Inflammatory macrophage (primary cell): ENCODE measurements at places on chromosomes 11 and 22.
A peak's percentile ranks its signal among the peaks of the same experiment; 100 is the strongest.

DNA sequence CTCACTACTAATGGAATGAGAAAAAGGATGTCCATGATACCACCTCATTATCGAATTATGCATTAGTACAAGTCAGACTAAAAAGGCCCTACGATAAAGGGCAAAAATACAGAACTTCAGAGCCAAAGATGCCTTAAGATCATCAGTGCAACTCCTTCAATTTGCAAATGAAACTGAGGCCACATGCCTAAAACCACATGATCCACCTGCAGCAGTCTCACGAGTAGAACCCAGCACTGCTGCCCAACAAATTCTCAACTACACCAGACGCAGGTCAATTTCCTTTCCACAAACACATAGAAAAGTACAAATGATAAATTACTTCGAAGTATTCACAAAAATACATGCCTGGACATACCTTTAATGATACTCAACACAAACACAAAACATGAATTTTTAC, 20.1 kb downstream of the KMT5B start:
- DNase-seq, result no peak

GRCh38 chr22:37383341-37383740, 43.9 kb downstream of the ELFN2 start:
- DNase-seq, result no peak

- DNase-seq, result no peak
These were observed 57.9 kb downstream of the LRRC74B start for GRCh38 chr22:21103633-21104032.

DNA sequence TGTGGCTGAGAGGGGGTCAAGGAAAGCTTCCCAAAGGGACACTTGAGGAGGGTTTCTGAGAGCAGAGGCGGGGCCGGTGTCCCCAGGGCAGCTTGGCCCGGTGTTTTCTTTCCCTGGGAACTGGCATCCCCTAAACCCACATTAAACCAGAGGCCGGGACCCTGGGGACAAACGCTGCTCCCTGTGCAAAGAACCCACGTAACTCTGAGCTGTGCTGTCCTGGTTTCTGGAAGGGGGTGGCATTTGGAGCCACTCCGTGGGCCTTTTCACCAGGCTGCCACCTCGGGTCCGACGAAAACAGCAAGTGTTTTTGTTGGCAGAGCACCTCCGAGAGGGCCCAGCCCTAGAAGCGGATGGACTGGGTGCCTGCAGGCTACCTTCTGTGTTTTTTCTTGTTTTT, 100.2 kb upstream of the ANO1 start:
- DNase-seq, result no peak

DNA sequence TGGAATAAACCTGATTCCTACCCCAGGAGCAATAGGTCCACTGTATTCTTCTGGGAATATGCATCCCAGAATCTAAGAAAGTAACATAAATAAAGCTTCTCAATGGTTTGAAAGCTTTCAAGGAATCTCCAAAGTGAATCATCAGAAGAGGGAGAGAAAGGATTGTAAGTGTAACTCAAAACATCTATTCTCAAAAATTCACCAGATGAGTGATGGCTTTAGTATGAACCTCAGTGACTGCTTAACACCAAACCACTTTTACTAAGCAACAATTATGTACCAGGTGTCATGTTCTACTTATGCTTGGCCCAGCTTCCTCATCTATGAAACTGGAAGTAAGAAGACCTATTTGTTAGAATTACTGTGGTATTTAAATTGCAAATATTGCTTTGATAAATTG, 7.4 kb downstream of the RAB38 start:
- no peak for DNase-seq

DNA sequence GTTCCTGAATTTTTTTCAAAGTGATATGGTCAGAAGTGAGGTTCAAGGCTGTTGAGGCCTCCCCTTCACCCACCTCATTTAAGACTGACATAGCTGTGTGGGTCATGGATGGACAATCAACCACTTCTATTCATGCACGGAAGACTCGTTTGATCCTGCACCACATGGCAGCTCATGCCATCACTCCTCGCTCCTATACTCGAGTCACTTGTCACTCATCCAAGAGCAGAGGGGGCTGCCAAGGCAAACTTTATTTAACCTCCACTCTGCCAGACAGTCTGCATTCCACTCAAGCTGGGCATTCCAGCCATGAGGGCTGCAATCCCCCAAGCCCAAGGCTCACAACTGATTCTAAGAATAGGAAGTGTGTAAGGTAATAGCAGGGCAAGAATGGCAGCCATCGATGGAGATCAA, 34.1 kb downstream of the SNX19 start:
- no peak for DNase-seq

DNA sequence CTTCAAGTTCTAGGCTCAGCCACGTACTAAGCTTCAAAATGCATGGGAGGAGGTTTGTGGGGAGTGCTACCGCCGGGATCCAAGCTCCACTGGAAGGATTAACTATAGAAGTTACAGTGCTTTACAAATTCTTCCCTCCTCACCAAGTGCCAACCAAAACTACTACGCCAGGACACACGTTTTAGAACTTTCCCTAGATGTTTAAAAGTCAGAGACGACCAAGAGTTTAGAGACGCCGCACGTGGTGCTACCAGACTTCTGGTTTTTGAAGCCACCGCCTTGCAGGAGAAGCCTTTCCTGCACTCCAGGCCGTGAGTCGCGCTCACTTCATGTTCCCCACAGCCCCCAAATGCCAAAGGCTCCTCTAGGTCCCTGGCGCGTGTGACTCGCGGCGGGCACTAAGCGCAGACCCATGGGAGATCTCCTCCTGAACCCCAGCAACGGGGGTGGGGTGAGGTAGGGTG, 734 bp downstream of the SNU13 start:
- peak; percentile 57 for DNase-seq

- DNase-seq, result no peak
These were observed 98.3 kb downstream of the ARHGAP42 start for GRCh38 chr11:100785148-100785983.

DNA sequence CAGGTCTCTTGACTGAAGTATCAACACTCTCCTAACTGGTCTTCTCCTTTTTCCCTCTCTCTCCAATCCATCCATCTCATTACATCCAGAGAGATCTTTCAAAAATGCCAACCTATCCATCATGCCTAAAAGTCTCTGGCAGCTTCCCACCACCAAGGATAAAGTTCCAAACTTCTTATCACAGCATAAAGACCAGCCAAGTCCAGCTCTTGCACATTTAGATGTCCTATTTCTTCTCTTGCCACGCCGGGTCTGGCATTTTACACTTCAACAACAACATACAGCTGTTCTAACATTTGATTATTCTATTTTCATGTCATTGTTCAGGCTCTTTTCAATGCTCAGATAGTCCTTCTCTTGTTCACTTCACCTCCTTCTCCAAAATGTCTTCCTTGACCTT, 70.6 kb downstream of the RELT start:
- no peak for DNase-seq

- no peak for DNase-seq
These were observed 51.7 kb downstream of the CHRDL2 start for GRCh38 chr11:74679513-74679865.

- DNase-seq, result peak; percentile 14
These were observed 121.3 kb downstream of the APOL5 start for GRCh38 chr22:35838855-35839576.

GRCh38 chr11:69039501-69039900, 9.2 kb upstream of the TPCN2 start:
- no peak for DNase-seq

- DNase-seq, result no peak
These were observed 723.0 kb downstream of the KCNA4 start for GRCh38 chr11:29293825-29294224.

GRCh38 chr11:72821920-72822799, 7.9 kb downstream of the ATG16L2 start:
- DNase-seq, result peak; percentile 61

DNA sequence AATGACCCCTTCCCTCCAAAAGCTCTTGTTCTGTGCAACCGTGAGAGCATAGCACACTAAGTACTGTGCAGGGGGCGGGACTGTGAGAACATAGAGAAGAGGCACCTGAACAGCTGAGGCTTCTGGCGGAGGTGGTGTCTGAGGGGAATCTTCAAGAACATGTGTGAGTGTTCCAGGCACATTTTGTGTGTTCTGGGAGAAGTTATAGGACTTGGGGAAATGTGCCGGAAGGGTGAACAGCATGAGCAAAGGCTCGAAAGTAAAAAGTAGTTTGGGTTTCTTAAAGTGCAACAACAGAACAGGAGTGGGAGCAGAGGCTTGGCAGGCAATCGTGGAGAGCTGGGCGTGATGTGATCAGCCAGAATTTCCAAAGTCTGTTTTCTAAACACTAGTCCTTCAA, 12.4 kb upstream of the SYN3 start:
- no peak for DNase-seq

- no peak for DNase-seq
These were observed 45.9 kb downstream of the DSCAML1 start for GRCh38 chr11:117750916-117751662.

GRCh38 chr22:45686836-45687235, 15.2 kb downstream of the ATXN10 start:
- DNase-seq, result no peak

GRCh38 chr11:35780951-35781860, 118.6 kb downstream of the TRIM44 start:
- DNase-seq, result no peak
